ENCODE measurements at places on chromosomes 3 and 15. TPM values are rescaled to one million over a fixed set of nuclear protein-coding genes. Genes with fewer than 3 reads are reported as not detected.

PSTPIP1 gene
- total RNA-seq, result not detected

DNA sequence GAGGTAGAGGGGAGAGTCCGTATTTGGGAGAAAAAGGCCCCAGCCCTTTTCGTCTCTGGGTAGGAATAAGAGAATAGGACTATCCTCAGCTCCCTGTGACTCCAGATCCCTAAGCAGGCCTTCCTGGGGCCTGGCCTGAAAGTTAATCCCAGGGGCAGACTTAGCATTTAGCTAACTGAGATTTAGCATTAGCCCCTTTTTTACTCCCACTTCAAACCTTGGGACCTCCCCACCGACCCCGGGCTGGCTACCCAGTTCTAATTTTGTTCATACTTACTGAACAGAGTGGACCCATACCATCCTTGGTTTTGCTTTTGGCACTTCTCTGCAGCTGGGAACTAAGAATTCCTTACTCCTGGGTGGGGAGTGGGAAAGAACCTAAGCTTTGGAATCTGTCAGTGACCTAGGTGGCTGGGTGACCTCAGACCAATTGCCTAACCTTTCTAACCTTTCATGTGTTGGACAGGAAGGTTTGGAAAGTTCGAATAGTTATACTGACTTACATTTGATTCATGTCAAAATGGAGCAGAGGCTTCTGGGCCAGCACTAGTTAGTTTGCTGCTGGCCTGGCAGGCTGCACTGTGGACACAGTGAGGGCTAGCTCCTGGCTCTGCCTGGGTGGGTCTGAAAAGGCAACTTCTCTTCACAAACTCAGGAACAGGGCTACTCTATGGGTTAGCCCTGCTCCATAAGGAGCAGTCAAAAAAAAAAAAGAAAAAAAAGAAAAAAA is 11.6 kb downstream of the TTC21A start:
- no peak for DNase-seq

NRG4 gene
- total RNA-seq, result not detected

- no peak for DNase-seq
Observed at GRCh38 chr15:60494108-60494507, 15.2 kb upstream of the ICE2 start.

TM6SF1 gene
- total RNA-seq, result 1.1 TPM

SERINC4 gene
- not detected for total RNA-seq

- no peak for DNase-seq
Observed at GRCh38 chr15:66705277-66706146, 3.5 kb downstream of the SMAD6 start.

- DNase-seq, result no peak
Observed at GRCh38 chr15:63605816-63606215, 8.6 kb downstream of the FBXL22 start.

DNA sequence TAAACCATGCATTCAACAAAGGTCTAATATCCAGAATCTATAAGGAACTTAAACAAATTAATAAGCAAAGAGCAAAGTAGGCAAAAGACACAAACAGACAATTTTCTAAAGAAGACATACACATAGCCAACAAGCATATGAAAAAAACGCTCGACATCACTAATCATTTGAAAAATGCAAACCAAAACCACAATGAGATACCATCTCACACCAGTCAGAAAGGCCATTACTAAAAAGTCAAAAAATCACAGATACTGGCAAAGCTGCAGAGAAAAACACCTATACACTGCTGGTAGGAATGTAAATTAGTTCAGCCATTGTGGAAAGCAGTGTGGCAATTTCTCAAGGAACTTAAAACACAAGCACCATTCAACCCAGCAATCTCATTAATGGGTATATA is 53.8 kb downstream of the FSIP1 start:
- DNase-seq, result peak; percentile 65

COPS2 gene
- total RNA-seq, result 43.1 TPM

HPS3 gene
- 62.2 TPM for total RNA-seq

AADACL2 gene
- not detected for total RNA-seq

- peak; percentile 86 for DNase-seq
Observed at GRCh38 chr15:52481915-52482314, 46.8 kb downstream of the MYO5A start.

- no peak for DNase-seq
Observed at GRCh38 chr3:100317912-100318311, 16.6 kb upstream of the NIT2 start.

DNA sequence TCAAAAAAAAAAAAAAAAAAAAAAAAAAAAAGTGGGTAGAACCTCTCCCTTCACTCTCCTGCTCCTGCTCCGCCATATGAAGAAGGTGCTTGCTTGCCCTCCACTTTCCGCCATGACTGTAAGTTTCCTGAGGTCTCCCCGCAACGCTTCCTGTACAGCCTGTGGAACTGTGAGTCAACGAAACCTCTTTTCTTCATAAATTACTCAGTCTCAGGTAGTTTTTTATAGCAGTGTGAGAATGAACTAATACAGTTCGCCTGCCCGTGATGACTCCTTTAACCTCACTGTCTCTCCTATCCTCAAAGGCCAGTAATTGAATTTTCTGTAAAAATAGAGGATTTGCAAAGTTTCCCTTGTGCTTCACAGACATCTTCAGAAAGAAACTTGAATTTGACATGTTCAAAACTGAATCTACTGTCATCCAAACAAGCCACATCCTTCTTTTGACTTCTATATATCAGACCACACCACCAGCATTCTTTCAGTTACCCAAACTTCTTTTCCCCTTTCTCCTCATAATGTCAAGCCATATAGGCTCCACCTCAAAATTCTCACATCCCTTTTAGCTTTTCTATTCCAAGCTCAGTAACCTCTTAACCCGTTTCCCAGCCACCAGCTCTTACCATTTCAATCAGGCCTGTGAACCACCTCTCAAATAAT is 44.3 kb downstream of the P2RY1 start:
- DNase-seq, result no peak

DNA sequence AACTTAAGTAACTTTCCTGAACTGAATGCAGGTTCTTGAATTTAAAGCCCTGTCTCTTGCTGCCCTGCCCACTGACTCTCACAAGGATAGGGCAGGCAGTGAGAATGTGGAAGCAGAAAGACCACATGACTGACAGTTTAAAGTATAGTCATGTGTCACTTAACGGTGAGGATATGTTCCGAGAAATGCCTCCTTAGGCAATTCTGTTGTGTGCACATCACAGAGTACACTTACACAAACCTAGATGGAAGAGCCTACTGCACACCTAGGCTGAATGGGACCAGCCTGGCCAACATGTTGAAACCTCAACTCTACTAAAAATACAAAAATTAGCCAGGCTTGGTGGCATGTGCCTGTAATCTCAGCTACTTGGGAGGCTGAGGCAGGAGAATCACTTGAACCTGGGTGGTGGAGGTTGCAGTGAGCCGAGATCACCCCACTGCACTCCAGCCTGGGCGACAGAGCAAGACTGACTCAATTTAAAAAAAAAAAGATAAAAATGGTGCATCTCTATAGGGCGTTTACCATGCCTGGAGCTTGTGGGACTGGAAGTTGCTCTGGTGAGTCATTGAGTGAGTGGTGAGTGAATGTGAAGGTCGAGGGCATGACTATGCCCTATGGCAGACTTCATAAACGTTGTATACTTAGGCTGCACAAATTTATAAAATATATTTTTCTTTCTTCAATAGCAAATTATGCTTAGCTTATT is 18.9 kb upstream of the COPG1 start:
- peak; percentile 96 for DNase-seq

SEMA3G gene
- not detected for total RNA-seq

All from M059J (cell line).